ENCODE measurements at places on chromosomes 1 and 21.

DNA sequence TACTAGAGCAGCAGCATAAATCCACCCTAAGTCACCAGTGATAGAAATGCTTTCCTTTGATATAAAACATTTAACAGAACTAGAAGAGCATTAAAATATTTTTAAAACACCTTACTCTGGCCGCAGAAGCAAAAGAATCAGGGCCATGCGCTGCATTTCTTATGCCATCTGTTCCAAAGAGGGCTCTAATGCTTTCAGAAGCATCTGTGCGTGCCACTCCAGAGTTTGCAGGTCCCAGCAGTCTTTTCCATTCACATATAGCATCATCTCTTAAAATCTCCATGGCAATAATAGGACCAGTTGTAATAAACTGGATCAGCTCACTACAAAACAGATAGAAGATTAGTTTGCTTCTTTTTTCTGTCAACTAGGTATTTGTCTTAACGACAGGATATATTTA, 69.2 kb downstream of the NME7 start:
- no peak for DNase-seq
- H3K27me3 ChIP-seq, result no peaks in the 10 kb centered on the region
- H3K27ac ChIP-seq, result no peak overlapping the region
- H3K36me3 ChIP-seq, result no peaks in the 10 kb centered on the region

DNA sequence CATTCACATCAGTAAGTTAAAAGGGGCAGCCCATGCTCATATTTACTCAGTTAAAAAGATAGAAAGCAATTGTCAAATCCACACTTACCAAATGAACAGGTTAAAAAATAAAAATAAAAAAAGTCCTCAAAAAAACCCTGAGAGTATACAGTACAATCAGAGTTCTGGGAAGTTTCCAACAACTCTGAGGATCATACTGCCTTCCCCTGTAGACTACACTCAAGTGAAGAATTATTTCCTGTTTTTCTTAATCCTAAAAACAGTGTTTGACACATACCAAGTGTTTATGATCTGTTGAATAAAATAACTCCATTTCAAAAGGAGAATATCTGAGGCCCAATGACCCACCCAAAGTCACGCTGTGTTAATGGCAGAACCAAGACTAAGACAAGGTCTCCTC, 61.8 kb downstream of the INTS7 start:
- no peak for DNase-seq
- no peaks in the 10 kb centered on the region for H3K27me3 ChIP-seq
- H3K36me3 ChIP-seq, result peaks cover 25% of the 10 kb centered on the region
- no peak overlapping the region for H3K27ac ChIP-seq
- H3K4me3 ChIP-seq, result no peak overlapping the region

DNA sequence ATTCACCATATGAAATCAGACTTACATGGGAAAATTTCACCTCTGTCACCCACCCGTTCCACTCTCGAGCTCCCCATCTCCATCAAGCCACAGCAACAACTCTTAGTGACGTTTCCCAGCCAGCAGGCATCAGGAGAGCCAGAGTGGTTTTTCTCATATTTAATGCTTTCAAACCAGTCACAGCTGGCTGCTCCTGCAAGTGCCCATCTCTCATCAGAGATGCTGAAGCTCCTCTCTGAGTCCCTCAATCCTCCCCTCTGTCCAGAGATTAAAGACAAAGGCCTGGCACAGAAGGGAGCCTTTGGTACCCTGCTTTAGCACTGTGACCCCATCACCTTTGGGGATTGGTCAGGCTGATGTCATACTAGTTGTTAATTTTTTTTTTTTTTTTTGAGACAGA, 277.3 kb downstream of the DNM3 start:
- H3K27me3 ChIP-seq, result no peaks in the 10 kb centered on the region
- peaks cover 9% of the 10 kb centered on the region for H3K4me1 ChIP-seq
- H3K36me3 ChIP-seq, result no peaks in the 10 kb centered on the region
- DNase-seq, result no peak
- no peak overlapping the region for H3K27ac ChIP-seq

- H3K4me3 ChIP-seq, result no peak overlapping the region
- H3K27ac ChIP-seq, result no peak overlapping the region
- H3K27me3 ChIP-seq, result no peaks in the 10 kb centered on the region
- no peaks in the 10 kb centered on the region for H3K4me1 ChIP-seq
Measured at GRCh38 chr1:240925273-240925672, 313.3 kb upstream of the GREM2 start.

Data from CD4-positive, alpha-beta T cell (primary cell).